Right atrium auricular region (tissue), 2 donors: ENCODE measurements at places on chromosomes 12 and 14. TPM values are rescaled to one million over a fixed set of nuclear protein-coding genes. Genes with fewer than 3 reads are reported as not detected.

- H3K4me3 ChIP-seq: no peak overlapping the region
- H3K27ac ChIP-seq: no peak overlapping the region
- no peak for DNase-seq
- H3K27me3 ChIP-seq: no peaks in the 10 kb centered on the region
- H3K4me1 ChIP-seq: peaks cover 3% of the 10 kb centered on the region
Measured at GRCh38 chr12:59149995-59150642, 229.8 kb upstream of the LRIG3 start.

DNA sequence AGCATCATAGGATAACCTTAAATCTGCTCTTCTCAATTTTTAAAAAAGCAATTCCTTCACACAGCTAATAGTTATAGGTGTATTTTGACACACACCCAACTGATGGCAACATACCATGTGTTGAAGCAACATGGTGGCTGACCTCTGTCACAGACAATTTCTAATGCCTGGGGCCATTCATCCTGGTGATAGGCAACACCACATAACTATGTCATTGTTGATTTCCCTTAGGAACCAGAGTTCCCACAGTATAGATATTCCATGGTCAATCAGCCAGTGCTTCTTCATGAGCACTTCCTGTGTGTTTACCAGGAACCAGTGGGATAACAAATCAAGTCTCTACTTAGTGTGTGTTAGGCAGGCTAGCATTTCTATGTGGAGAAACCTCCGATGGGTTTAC, 88.3 kb downstream of the FIGNL2 start:
- no peaks in the 10 kb centered on the region for H3K4me1 ChIP-seq
- no peak overlapping the region for H3K4me3 ChIP-seq

DNA sequence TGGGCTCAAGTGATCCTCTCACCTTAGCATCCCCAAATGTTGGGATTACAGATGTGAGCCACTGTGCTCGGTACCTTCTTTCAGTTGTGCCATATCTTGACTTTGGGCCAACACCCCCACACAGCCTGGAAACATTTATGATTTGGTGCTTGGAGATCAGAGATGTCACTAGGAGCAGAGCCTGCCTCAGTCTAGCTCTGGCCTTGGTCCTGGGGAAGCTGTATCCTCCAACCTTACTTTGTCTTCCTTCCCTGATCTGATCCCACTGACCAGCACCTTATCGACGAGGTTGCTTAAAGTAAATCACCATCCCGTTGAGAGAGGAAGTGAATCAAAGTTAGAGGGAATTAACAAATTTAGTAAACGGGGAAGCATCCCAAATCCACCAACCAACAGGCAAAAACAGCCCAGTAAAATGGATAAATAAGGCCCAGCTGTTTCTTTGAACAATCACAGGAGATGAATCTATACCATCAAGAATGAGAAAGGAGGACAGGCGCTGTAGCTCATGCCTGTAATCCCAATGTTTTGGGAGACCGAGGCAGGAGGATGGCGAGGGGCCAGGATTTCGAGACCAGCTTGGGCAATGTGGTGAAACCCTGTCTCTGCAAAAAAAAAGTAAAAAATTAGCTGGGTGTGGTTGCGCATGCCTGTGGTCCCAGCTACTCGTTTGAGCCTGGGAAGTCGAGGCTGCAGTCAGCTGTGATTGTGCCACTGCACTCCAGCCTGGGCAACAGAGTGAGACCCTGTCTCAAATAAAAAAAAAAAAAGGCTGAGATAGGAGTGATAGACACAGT, 3.4 kb downstream of the PLBD2 start:
- DNase-seq: peak; percentile 61
- no peaks in the 10 kb centered on the region for H3K27me3 ChIP-seq
- no peak overlapping the region for H3K27ac ChIP-seq
- H3K4me1 ChIP-seq: peaks cover 35% of the 10 kb centered on the region

- no peaks in the 10 kb centered on the region for H3K36me3 ChIP-seq
- DNase-seq: no peak
- H3K27ac ChIP-seq: no peak overlapping the region
- peaks cover 5% of the 10 kb centered on the region for H3K4me1 ChIP-seq
Measured at GRCh38 chr12:91877022-91877421, 268.6 kb downstream of the BTG1 start.

GRCh38 chr12:110247340-110248095, 33.5 kb upstream of the ATP2A2 start:
- H3K36me3 ChIP-seq: no peaks in the 10 kb centered on the region
- no peak overlapping the region for H3K4me3 ChIP-seq
- H3K27ac ChIP-seq: peak overlapping the region; percentile 97
- peak; percentile 56 for DNase-seq
- H3K4me1 ChIP-seq: peaks cover 58% of the 10 kb centered on the region

DNA sequence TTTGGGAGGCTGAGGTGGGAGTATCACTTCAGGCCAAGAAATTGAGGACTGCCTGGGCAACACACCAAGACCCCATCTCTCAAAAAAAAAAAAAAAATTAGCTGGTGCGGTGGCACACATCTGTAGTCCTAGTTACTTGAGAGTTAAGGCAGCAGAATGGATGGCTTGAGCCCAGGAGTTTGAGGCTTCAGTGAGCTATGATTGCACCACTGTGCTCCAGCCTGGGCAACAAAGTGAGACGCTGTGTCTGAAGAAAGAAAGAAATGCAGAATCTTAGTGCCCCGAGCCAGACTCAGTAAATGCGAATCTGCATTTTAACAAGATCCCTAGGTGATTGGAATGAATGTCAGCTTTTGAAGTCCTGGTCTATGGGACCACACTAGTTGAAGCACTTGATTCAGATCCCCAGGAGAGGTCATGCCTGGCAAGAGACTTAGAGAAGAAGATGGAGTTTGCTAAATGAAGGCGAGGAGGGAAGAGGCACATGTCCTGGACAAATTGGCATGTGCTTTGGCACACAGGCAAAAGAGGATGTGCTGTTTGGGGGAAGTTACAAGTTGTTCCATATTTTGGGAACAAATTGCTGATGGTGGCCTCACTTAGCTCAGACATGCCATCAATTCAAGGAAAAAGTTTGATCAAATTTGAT, 56.6 kb downstream of the DRAM1 start:
- H3K27ac ChIP-seq: peak overlapping the region; percentile 64
- H3K27me3 ChIP-seq: no peaks in the 10 kb centered on the region
- no peaks in the 10 kb centered on the region for H3K4me1 ChIP-seq
- no peak overlapping the region for H3K4me3 ChIP-seq
- no peaks in the 10 kb centered on the region for H3K36me3 ChIP-seq

- no peaks in the 10 kb centered on the region for H3K27me3 ChIP-seq
- H3K4me3 ChIP-seq: no peak overlapping the region
- H3K4me1 ChIP-seq: no peaks in the 10 kb centered on the region
- no peak for DNase-seq
- H3K27ac ChIP-seq: no peak overlapping the region
Measured at GRCh38 chr12:77923882-77924281, 93.2 kb downstream of the NAV3 start.

DNA sequence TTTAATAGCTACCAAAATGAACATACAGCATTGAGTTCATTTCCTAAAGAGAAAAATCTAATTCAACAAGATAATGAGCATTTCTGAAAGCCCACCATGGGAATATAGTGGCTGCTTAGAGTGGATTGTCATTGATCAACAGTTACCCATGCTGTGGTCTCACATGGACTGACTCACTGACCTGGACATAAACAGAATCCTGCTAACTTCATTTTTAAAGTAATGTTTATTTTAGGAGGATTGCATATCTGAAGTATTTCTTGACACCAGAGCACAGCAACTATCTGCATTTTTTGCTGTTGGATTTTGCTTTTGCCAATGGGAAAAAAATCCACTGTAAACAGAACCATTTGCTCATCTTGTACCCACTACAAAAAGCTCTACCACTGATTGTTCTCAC, 71.7 kb downstream of the KCNC2 start:
- no peaks in the 10 kb centered on the region for H3K36me3 ChIP-seq
- no peak overlapping the region for H3K27ac ChIP-seq
- no peak for DNase-seq
- no peaks in the 10 kb centered on the region for H3K4me1 ChIP-seq

DNA sequence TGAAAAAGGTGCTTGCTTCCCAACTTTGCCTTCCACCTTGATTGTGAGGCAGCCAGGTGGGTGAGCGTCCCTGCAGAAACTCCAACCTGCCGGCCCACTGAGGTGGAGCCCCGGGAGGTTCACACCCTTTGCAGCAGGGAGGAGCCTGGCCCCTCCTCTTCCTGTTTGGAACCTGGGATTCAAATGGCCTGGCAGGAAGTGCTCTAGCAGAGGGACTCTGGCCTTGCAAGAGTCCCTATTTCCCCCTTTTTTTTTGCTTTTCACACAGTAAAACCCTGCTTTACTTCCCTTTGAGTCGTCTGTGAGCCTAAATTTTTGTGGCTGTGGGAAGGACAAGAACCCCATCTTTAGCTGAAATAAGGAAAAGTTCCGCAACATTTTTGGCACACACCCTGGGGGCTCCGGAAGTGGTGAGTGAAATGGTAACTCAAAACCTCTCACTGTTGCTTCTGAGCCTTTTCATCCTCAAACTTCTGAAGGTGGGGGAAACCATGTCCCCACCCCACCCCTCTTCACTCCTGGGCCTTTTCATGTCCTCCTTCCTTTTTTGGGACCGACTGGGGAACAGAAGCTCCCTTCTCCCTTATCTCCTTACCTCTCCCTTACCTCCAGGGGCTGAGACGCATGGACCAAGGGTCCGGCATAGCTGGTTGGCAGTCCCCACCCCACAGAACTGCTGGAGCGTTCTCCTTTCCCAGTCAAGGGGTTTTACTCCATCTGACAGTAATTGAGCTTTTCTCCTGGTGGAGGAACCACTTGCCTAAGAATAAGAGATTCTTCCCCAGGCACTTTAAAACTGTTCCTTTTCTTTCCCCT, 102.0 kb downstream of the KCNMB4 start:
- no peaks in the 10 kb centered on the region for H3K4me1 ChIP-seq
- H3K27me3 ChIP-seq: no peaks in the 10 kb centered on the region
- H3K27ac ChIP-seq: no peak overlapping the region
- H3K36me3 ChIP-seq: no peaks in the 10 kb centered on the region
- no peak for DNase-seq
- H3K4me3 ChIP-seq: no peak overlapping the region

DNA sequence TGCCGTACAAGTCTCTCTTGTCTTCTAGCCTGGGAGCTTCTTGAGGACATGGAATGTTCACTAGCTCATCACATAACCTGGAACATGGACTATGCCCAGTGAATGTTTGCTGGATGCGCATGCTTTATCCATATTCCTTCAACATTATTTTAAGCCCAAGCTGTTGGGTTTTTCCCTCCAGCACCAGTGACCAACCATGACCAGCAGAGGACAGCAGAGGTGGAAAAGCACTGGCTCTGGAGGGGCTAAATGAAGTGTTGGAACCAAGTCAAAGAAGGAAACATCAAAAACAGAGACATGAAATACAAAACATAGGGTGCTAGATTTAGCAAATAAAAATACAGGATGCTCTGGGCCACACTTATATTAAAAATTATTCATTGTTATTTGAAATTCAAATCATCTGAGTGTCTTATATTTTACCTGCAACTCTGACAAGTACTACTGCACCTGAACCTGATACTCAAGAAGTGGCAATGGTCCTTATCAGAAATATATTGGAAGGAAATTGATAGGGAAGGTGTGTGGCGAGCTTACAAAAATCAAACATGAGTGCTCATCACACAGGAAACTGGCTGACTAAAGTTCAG, 23.1 kb upstream of the HELB start:
- H3K36me3 ChIP-seq: no peaks in the 10 kb centered on the region
- H3K27ac ChIP-seq: no peak overlapping the region
- H3K4me1 ChIP-seq: no peaks in the 10 kb centered on the region

DNA sequence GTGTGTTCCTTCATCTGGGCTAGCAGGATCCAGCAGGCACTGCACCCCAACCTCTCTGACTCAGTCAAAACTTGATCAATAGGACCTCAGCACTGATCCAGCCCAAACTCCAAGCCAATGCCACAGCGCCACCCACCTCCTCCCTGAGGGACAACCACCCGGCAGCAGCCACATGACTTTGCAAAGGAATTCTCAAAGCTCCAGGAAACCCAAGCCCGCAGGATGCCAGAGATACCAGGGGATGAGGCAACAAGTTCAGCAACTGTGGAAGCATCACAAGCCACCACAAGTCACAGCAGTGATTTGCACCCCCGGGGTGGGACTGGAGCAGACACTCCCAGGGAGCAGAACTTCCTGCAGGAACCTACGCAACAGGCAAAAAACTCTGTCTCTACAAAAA, 37.3 kb downstream of the ACTN1 start:
- peak; percentile 84 for DNase-seq
- H3K27ac ChIP-seq: peak overlapping the region; percentile 86
- no peaks in the 10 kb centered on the region for H3K27me3 ChIP-seq
- H3K36me3 ChIP-seq: no peaks in the 10 kb centered on the region

GRCh38 chr12:68239309-68239982, 13.8 kb upstream of the IL26 start:
- no peak for DNase-seq
- no peak overlapping the region for H3K27ac ChIP-seq
- no peaks in the 10 kb centered on the region for H3K27me3 ChIP-seq
- H3K4me1 ChIP-seq: peaks cover 44% of the 10 kb centered on the region
- no peak overlapping the region for H3K4me3 ChIP-seq

DNA sequence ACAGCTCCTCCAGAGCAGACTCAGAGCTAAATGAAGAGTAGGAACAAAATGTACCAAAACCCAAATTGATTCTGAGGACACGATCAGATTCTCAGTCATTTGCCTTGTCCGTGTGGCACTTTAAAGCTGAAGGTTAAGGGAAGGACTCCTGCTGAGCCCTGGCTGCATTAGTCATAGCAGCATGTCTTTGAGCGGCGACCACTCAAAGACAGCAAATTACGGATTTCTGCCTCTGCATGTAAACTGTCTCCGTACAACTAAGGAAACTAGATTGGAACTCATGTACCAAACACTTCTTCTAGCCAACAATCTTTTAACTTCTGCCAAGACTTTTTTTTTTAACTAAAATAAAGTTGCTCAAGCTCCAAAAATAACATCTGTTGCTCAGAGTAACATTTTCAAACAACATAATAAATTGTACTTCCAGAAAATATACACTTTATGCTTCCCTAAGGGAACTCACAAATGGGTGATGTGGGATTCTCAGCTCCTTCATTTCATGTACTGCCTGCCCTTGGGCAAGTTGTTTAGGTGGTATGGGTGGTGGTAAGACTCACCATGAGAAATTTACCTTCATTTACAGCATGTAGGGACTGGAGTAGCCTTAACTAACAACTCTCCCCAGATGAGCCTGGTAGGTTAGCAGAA, 56.1 kb downstream of the RERG start:
- no peaks in the 10 kb centered on the region for H3K27me3 ChIP-seq
- H3K27ac ChIP-seq: peak overlapping the region; percentile 67
- H3K4me1 ChIP-seq: no peaks in the 10 kb centered on the region
- no peaks in the 10 kb centered on the region for H3K36me3 ChIP-seq
- H3K4me3 ChIP-seq: no peak overlapping the region
- no peak for DNase-seq

- H3K27ac ChIP-seq: no peak overlapping the region
- no peak overlapping the region for H3K4me3 ChIP-seq
- no peaks in the 10 kb centered on the region for H3K4me1 ChIP-seq
Measured at GRCh38 chr14:68234101-68234905, 414.7 kb downstream of the RAD51B start.

UNG gene
- 10.2 TPM for total RNA-seq

NANOG gene
- not detected for total RNA-seq

LRIG3 gene
- total RNA-seq: 14.6 TPM

TRIM9 gene
- total RNA-seq: 1.3 TPM

BICDL1 gene
- 47.2 TPM for total RNA-seq

IQSEC3 gene
- 0.67 TPM for total RNA-seq

AQP5 gene
- total RNA-seq: not detected

TOGARAM1 gene
- 24.7 TPM for total RNA-seq

KRT81 gene
- not detected for total RNA-seq

AGAP2 gene
- total RNA-seq: 0.75 TPM

BEST3 gene
- 1.4 TPM for total RNA-seq

NINJ2 gene
- 5.4 TPM for total RNA-seq
